ENCODE measurements at places on chromosomes 5 and 9.
A peak's percentile ranks its signal among the peaks of the same experiment; 100 is the strongest.

DNA sequence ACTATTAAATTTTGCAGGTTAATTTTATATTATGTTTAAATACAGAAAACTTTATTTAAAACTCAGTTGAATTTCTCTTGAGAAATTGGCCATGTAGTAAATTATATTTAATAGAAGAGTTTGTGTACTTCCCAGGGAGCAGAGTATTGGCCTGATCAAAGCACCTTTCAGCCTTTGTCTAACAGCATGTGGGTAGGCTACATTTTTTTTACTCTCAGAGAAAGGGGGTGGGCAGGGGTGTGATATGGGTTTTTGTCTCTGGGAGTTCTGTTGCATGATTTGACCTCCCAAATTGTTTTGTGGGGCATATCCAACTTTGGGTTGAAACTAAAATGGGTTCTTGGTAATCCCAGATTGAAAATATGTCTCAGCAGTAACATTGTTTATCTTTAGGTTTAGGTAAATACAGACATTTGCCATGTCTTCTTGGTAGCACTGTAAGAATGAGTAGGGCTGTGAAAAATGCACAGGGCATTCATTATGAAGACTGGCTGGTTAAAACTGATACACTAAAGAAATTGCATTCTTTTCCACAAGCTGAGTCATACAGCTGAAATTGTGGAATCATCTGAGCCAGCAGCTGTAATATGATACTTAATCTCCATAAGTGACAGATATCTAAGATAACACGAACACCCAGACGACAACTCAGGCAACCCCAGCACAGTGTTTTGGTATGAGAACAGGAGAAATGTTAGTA lies 75.4 kb upstream of the CDKN2B start:
- no peak for DNase-seq

DNA sequence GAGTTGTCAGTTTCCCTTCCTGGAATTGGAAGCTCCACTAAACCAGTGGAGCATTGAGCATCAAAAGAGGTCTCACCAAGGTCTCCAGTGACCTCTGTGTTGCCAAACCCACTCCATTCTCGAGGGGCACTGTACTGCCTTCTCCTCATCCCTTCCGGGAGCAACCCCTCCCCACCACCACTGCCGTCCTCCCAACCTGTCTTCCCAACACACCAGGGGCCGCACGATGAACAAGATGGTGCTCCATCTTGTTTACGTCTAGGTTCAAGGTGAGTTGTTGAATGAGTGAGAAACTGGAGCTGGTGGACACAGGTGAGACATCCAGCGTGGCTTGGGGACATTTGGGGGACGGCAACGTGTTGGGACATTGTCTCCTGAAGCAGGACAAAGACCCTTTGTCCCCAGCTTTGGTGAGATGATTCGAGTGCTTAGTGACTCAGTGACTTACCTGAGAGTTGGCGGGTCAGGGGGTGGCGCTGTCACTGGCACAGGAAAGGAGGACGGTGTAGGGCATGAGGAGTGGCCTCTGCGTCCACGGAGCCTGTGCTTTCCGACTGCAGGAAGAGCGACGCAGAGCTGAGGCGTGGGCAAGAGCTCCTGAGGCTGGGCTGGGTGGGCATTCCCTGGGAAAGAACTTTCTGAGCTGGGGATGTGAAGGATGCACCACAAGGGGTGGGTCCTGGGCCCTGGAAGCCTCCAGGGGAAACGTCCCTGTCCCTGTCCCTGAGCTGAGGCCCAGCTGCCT lies 44.8 kb upstream of the RNU6ATAC start:
- no peak for DNase-seq

DNA sequence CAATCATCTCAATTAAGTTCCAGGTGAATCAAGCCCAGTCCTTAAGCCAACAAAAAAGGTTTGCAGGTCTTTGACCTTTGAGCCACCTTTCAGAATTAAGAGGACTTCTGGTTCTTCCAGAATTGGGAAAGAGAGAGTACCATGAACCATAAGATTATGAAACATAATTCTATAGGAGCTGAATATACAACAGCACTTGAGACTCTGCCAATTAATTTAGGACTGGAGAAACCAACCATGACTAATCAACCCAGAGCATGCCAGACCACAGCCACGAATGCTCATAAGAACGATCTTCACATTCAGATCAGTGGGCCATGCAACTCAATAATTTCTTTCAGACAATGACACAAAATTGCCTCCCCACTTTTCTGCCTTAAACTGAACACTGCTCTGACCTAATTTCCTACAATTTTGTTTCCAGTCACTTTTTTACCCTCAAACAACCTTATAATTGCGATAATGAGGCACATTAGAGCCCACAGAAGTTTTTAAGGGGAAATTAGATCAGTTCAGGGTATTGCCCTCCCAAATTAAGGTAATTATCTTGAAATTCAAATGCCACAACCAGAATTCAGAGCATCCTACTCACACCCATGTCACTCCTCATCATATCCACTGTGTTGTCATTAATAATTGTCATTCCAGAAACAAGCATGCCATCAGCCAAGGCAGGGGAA lies 213.4 kb downstream of the ATPSCKMT start:
- no peak for DNase-seq

DNA sequence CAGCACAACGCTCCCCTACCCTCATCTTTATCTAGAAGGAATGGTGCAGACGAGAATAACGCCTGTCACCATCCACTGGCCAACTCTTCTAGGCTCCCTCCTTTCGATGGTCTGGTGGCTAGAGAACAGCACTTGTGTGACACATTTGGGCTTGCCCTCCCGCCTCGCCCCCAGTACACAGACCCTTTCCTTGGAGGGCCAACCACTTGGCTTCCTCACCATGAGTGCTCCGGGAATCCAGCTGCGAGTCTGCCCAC lies 1.4 kb downstream of the GNAQ start:
- peak; percentile 13 for DNase-seq

DNA sequence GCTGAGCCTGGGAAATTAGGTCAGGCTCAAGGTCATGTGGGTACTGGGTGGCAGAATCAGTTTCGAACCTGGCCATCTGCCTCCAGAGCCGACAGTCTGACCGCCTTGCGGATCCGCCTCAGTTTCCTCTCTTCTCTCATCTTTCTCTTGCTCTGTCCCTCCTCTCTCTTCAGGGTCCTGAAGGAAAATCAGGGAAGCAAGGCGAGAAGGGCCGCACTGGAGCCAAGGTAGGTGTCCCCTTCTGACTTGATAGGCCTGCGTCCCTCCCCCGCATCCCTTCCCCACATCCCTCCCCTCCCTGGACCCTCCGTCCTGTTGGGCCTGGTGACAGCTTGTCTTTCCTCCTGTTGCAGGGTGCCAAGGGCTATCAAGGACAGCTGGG lies 40.8 kb upstream of the ORM1 start:
- DNase-seq: no peak

DNA sequence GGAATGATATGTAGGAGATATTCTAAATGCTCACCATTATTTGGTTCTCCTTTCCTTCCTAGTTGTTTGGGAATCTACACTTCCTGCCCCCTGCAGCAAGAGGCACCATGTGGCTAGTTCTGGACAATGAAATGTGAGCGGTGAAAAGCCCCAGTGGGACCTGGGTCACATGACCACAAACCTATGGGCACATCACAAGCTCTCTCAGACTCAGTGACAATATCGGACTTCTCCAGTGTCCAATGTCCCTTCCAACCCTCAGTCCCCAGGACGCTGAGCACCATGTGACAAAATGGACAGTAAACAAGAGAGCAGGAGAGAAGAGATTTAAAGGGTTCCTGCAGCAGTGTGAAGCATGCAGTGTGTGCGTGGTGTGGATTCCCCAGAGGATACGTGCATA lies 44.6 kb upstream of the FOXE1 start:
- DNase-seq: no peak

DNA sequence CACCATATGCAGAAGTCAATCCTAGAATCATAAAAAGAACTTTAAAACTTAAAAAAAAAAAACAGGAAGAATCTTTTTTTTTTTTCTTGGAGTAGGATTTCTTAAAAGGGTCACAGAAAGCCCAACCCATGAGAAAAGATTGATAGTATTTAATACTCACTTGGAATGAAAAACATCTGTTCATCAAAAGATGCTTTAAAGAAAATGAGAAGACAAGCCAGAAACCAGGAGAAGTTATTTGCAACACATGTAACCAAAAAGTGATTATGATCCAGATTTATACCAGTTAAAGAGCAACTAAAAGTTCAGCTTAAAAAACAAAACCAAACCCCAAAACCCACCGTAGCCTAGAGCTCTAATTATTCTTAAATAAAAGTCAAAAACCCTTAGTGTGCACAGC lies 69.3 kb downstream of the TLE4 start:
- no peak for DNase-seq

- DNase-seq: no peak
Measured at GRCh38 chr9:34349324-34349723, 20.0 kb downstream of the NUDT2 start.

- DNase-seq: no peak
Measured at GRCh38 chr5:168939887-168940544, 360.8 kb upstream of the PANK3 start.

Data from NCI-H2081 (cell line).